NCI-H187 (cell line): ENCODE measurements at places on chromosomes 4 and X.

- DNase-seq = no peak
Observed at GRCh38 chr4:28482580-28483270, 1622.1 kb downstream of the STIM2 start.

DNA sequence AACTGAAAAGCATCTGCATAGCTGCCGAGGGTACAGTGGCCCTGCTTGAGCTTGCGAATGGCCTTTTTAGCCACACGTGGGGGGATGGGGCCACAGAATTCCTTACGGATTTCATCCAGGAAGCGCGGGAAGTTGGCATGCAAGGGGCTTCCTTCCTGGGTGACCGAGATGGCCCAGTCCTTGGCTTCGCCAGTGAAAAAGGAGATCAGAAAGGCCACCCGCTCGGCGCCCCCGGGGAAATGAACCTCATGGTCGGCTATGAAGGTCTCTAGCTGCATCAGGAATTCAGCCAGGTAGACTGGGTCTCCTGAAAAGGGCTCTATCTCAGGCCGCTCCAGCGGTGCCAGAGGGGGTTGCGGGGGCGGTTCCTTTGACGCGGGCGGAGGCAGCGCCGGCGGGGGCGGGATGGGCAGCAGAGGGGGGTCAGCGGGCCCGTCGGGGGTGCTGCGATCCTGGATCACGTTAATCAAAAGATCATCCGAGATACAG lies 909 bp downstream of the RTL5 start:
- no peak for DNase-seq

- DNase-seq = no peak
Observed at GRCh38 chr4:85637778-85638177, 162.8 kb downstream of the ARHGAP24 start.

DNA sequence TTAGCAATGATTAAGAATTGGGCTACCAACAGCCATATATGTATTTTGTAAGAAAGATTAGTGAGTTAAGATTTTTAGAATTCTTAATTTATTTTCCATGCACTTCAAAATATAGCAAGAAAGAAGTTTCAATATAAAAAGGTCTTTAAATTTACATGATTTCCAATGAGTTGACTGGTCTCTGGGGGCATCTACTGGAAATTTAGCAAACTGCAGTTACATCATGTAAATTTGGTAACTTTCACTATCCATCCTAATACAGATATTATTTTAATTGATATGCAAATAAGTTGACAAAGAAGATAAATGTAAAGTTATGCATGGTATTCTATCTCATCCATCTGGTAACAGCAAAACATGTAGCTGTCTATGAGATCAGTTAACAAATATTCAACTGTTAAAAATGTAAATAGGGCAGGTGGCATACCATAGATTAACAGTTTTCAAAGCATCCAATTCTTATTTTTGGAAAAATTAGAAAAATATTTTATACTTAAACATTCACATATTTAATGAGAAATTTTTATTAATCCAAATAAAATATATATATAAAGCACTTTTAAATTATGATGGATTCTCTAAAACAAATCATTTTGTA lies 29.1 kb downstream of the TTC29 start:
- DNase-seq = peak; percentile 4

DNA sequence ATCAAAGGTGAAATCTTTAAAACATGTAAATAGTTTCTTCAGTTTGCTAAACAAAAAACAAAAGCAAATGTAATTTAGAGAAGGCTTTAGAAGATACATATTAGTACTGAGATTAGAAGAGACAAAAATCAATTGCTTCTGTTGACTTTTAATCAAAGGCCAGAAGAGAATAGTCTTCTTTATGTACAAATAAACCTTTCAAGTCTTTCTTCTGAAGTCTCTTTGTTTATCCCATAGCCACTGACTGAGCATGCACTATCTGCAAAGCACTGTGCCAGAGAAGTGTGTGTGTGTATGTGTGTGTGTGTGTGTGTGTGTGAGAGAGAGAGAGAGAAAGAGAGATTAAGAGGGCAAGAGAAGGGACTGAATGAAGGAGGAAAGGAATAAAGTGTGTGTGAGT lies 198.4 kb downstream of the GLUD2 start:
- DNase-seq = no peak
